A172 (cell line): ENCODE measurements at places on chromosomes 5 and 9. TPM values are rescaled to one million over a fixed set of nuclear protein-coding genes. Genes with fewer than 3 reads are reported as not detected.

DNA sequence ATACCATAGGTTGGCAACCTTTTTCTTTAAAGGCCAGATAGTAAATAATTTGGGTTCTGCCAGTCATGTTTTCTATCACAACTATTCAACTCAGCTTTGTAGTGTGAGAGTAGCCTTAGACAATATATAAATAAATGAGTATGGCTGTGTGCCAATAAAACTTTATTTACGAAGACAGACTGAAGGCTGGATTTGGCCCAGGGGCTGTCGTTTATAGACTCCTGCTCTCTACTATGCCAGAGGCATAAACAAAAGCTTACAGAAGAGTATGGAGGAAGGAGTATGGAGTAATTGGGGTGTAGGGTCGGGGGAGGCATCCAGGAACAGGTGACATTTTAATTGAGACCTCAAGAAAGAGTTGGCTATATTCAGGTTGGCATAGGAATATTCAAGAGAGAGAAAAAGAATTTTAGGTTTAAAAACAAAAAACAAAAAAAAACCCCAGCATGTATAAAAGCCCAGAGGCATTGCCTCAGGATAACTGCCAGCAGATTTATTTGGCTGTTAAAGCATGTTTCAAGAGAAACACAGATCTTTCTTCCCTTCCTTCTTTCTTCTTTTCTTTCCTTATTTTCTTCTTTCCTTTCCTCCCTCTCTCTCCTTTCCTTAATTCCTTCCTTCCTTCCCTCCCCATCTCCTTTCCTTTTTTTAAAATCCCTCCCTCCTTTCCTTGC is 39.9 kb downstream of the SLIT3 start:
- no peak for DNase-seq

DNA sequence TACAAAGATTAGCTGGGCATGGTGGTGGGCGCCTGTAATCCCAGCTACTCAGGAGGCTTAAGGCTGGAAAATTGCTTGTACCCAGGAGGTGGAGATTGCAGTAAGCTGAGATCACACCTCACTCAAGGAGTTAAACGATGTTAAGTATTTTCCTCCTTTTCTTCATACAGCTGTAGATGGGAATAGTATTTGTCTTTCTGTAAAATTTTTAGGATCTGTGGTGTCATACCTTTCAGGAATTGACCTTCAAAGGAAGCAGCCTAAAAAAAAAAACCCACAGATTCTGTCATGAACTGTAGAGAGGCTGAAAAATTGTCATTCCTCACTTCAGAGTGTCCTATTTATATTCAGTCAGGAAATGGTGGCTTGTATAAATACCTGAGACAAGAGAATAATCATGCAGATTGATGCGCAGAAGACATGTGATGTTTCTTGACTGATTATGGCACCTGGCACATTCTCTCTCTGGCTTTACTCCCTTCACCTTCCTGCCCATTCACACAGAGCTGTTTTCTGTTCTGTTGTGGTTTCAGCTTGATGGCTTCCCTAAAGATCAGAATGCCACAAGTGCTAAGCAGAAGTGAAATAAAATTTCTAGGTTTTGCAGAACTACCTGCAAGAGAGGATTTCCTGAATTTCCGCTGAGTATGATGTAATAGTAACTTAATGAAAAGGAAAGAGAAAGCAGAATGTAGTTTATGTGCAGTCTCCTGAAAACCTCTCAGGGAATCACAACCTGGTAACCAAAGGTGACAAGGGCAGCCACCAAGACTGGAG is 3.8 kb downstream of the IFNA1 start:
- no peak for DNase-seq

DNA sequence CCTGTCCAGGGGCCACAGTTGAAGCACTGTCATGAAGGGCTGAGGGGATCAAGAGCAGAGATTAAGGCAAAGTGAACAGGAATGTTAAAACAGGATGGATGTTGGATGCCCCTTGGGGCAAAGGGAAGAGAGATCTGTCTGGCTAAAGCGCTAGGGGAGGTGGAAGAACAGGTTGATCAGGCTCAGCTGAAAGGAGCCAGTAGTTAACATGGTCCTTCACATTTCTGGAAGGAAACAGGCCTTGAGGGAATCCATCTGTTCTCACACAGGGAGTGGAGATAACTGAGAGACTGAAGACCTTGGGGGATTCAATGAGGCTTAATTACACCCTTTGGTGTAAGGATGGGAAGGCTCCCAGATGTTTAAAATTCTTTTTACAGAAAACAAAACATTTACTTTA is 5.8 kb downstream of the HAPLN1 start:
- no peak for DNase-seq

DNA sequence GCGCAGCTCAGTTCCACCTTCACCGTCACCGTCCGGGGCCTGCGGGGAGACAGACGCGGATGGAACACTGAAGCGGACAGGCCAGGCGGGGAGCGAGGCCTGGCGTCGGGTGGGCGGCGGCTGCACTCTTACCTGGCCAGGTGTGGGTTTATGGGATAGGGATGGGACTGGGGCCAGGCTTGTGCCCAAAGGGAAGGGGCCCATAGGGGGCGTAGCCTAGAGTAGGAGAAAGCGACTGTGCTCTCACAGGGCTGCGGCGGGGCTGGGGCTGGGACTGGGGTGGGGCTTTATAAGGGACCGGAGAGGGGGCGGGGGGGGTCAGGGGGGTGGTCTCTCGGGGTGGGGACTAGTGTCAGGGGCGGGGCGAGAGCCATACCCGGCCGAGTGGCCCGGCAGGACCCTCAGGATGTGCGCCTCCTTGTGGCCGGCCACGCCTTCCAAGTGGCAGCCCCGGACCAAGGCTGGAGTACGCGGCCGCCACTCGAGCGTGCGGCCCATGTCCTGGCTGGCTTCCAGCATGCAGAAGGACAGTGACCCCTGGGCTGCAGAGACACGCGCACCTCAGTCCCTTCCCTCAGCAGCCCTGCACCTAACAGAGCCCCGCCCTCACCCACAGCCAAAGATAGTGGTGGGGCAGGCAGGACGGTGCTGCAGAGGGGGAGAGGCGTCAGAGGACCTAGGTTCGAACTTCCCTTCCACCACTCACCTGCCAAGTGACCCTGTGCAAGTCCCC is 22.8 kb downstream of the FPGS start:
- DNase-seq, result no peak

DNA sequence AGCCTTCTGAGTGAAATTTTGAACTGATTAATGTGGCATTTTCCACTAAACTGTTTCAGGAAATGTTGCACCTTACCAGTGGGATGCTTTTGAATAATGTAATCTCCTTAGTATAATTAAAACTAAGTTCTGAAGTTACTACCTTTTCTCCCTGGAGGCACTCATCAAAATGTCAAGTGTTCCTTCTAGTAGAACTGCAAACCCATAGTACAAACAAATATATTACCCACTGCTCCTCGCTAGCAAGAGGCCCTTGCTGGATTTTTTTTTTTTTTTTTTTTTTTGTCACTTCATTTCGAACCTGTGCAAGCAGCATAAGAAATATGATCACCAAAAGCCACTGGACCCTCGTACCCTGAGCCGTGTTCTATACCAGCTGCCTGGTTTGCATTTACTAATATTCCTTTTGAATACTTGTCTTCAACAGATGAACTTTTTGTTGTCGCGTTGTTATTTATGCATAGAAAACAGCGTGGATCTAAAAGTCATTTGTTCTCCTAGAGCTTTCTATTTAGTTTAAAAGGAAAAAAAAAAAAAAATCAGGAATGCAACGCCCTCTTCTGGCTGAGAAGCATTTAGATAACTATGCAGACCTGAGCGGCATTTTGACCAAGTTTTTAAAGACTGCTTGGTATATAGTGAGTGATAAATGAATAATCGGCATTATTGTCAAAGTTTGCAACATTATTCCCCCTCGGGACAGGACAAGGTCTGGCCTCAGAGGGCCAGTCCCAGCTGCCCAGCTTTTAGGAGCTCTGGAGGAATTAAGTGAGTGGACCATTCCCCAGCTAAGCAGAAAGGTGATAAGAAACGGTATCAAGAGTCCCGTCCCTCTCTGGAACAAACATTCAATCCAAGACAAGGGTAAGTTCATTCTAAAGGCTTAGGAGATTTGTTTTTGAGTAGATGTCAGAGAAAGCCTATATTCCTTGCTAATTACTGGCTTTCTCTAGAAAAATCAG is 162.5 kb upstream of the KIF2A start:
- peak; percentile 32 for DNase-seq

GRCh38 chr9:101098392-101098791 is 69.9 kb downstream of the PLPPR1 start:
- no peak for DNase-seq

- DNase-seq, result peak; percentile 42
Measured at GRCh38 chr5:115432691-115433090, 111.9 kb downstream of the FEM1C start.

PCDHA10 gene
- 0.02 and 0.10 TPM in 2 replicates for total RNA-seq

- peak; percentile 95 for DNase-seq
Measured at GRCh38 chr5:91162534-91163381, 220.4 kb downstream of the ARRDC3 start.

ZCCHC10 gene
- 35.3 and 43.4 TPM in 2 replicates for total RNA-seq

GRCh38 chr9:125646217-125646616 is 60.8 kb downstream of the MAPKAP1 start:
- no peak for DNase-seq

TPM2 gene
- total RNA-seq, result 423 and 447 TPM in 2 replicates

DNA sequence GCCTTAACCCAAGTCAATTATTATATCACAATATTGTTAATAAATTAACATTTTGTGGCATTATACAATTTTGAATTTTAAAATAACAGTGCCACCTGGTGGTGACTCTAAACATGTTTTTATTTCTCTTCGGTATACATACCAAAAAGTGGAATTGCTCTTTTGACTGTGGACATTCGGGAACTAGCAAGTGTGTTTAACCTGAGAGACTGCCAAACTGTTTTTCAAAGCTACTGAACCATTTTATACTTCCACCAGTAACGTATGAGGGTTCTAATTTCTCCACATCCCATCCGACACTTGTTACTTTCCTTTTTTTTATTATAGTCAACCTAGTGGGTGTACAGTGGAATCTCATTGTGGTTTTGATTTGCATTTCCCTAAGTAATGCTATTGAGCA is 18.3 kb upstream of the HSDL2 start:
- DNase-seq, result peak; percentile 29

DNA sequence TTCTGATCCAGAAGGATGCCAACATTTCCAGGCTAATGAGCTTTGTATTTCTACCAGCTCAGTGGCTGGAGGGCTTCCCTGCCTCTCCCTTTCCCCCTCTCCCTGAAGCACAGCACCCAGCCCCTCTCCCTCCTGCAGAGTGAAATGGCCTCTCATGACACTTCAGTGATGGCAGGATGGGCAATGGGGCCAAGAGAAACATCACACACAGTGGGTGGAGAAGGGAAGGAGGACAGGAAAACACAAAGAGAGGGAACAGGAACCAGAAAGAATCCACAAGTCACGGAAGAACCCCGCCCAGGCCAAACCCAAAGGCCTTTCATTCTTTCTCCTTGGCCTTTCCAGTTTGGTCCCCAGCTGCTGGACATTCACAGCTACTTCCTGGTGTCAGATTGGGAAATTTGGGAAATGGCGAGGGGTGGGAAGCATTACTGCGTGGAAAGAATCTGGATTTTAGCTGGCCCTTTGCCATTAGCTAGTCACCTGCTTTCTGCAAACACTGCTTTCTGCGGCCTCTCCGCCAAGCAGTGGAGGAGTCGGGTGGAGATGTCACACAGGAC is 82.6 kb downstream of the GLDC start:
- DNase-seq, result no peak

GRCh38 chr9:31848505-31849285 is 535.7 kb upstream of the ACO1 start:
- peak; percentile 68 for DNase-seq

DNA sequence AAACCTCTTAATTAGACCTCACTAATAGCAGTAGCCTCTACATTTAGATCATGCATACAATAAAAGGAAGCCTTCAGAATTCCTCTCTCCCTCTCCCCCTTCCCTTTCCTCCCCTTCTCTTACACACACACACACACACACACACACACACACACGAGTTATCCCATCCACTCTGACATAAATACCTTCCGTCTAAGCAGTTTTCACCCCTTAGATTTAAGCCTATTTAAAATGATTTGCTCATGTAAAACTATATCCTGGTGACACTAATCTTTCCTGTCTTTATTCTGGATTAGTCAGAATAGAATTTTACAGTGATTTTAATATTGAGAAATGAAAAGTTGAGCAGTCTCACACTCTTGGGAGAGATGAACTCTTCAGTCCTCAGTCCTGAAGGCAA is 35.0 kb downstream of the PRELID2 start:
- no peak for DNase-seq

GRCh38 chr5:60961685-60962084 is 16.7 kb downstream of the NDUFAF2 start:
- peak; percentile 10 for DNase-seq

DNA sequence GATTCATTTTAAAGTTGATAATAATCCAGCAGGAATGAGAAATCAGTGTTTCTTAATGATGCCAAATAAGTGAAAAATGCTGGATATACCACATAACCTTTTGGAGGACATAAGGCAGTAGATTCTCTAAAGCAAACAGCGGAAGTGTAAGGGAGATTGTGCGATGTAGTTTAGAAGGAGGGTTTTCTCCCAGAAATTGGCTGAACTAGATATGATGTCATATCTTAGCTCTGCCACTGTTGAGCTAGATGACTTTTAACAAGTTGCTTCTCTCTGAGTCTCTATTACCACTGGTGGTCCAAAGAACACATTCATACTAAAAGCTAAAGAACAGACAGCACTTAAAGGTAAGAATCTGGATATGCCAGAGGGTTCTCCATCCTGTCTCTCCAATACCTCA is 107.0 kb downstream of the NR6A1 start:
- no peak for DNase-seq

IFNA2 gene
- total RNA-seq, result not detected in 2 replicates

CDH9 gene
- 0.22 TPM in 1 of 2 replicates, not detected in the other for total RNA-seq

GRCh38 chr9:129701054-129701453 is 35.6 kb downstream of the PRRX2 start:
- DNase-seq, result no peak

GRCh38 chr9:70444904-70445303 is 30.4 kb upstream of the KLF9 start:
- no peak for DNase-seq

DNA sequence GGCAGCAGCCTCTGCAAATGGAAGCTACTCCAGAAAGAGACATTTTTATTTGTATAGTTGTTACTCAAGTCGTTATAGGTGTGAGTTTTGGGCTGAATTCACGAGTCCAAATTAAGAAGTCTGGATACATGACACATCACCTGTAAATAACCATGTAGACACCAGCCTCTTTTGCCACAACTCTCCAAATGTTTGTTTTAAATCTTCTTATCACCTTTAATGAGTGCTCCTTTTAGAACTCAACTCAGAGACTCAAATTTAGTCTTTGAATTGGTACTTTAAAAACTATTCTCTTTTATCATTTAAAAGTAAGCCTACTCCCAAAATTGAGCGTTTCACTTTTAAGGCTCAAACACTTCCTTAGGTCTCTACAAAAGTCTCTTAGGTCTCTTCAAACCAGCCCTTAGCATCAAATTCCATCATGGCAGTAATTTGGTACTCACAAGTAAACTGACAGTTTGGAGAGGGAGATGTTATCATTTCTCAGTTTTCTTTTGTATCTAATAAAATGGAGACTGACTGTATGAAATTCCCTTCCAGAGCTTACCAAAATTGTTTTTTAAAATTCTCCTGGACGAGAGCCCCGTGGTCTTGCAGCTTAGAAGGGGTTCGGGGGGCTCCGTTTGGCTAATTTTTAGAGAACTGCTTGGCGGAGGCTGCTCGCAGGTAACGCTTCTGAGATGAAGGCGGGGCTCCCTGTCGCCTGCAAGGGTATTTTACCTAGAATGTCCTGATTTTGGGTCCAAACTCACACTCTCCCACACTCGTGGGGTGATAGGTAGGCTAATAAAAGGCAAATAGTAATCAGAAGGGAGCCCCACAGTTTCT is 194.6 kb downstream of the MEF2C start:
- no peak for DNase-seq
